Stimulated activated CD4-positive, alpha-beta T cell treated with anti-CD3 and anti-CD28 coated beads, Interleukin-15, amount 100 ng/mL, for 24 hours (primary cell): ENCODE measurements at places on chromosomes 12 and 14.

- DNase-seq = no peak
These were observed 4.5 kb downstream of the USP30 start for GRCh38 chr12:109056891-109057290.

GRCh38 chr12:122870867-122871664 is 24.9 kb downstream of the VPS37B start:
- no peak for DNase-seq

DNA sequence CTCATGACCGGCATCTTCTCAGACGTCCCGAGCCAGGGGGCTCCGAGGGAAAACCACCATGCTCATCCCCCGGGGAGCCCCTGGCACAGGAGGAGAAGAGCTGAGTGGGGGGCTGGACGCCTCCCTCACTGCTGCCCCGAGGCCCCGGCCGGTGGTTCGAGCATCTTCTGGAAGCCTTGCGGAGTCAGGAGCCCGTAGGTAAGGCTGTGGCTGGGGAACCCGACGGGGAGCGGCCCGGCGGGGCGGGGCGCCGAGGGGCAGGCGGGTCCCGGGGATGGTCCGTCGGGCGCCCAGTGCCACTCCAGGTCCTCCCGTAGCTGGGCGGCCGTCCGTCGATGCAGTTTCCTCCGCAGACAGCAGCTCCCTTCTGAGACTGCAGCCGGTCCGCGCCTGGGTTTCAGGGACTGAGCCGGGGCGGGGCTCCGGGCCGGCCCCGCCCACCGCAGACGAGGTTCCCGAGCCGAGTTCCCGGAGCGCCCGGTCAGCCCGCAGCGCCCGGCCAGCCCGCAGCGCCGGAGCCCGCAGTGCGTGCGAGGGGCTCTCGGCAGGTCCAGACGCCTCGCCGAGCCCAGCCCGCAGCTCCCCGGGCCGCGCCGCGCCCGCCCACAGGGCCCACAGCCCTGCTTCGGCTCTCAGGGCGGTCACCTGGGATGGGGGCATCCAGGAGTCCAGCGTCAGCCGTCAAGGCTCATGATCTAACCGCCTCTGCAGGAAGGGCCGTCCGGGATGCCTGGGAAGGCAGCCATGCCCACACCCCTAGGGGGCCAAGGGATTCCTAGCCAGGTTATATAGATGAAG is at the start of gene PGF:
Gene PGF (minus strand): TSS at position 369 of the 798 bp plus-strand sequence. CDS start 355 bp downstream, at position 14.
- DNase-seq = peak; percentile 55

GRCh38 chr14:33103489-33103888 is 164.8 kb downstream of the NPAS3 start:
- DNase-seq = no peak

DNA sequence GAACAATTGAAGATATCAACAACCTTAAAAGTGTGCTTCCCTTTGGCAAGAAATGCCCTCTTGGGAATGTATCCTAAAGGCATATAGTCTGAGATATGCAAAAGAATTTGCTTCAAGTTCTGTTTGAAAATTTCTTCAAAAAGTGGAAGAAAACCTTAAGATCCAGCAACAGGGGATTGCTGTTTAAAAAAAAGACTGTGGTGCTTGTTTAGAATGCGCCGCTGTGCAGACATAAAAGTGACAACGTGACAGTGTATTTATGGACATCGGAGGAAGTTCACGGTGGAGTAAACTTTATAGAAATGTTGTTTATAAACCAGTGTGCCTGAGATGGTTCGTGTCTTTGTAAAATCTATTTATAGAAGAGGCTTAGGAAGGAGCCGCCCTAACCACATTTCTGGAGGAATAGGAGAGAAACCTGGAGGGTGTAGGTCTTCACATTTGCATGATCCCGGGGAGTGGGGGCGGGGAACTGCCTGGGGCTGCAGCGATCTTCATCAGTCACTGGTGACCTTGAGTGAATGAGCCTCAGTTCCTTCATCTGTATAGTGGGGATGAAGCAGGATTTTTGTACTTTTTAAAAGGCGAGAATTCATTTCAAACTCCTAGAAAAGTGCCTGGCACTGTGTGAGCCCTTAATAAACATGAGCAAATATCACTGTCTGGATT is 27.5 kb downstream of the ADGRD1 start:
- DNase-seq = no peak

DNA sequence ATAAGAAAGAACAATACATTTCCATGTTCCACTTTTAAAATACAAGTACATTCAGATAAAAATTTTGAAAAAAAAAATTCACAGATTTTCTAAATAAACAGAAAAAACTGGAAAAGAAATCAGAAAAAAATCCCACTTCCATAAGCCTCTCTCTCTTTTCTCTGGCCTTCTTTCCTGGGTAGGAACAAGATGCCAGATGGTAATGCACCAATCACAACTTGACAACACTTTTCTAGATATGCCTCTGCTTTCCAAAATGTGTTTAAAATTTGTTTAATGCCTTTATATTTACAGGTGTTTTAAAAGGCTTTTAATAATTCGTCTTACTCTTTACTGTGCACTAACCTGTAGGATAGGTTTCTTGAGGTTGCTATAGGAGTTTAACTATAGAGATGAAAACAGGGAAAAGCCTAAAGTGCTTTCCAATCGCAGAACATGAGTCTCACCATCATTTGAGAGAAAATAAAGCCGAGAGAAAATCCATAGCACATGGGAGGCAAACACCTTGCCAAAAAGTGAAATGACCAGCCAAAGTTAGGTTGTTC is 74.2 kb downstream of the TMTC1 start:
- no peak for DNase-seq

DNA sequence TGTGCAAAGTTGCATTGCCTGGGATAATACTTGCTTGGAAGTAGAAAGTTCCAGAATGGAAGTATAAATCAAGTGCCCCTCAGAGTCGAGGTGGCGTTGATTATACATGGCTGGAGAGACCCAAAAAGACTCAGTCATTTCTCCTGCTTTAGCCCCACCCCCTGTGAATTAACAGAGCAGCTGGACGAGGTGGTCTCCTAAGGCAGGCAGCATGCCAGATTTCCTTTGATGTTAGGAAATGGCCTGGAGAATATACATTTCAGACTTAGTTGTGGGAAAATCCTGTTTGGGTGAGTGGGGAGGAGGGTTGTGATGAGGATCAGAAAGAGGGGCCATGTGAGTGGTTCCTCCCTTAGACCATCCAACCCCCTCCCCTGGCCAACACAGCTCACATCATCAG is 406.1 kb upstream of the TMPO start:
- no peak for DNase-seq

GRCh38 chr12:2646341-2646740 is 148.4 kb upstream of the FKBP4 start:
- no peak for DNase-seq

DNA sequence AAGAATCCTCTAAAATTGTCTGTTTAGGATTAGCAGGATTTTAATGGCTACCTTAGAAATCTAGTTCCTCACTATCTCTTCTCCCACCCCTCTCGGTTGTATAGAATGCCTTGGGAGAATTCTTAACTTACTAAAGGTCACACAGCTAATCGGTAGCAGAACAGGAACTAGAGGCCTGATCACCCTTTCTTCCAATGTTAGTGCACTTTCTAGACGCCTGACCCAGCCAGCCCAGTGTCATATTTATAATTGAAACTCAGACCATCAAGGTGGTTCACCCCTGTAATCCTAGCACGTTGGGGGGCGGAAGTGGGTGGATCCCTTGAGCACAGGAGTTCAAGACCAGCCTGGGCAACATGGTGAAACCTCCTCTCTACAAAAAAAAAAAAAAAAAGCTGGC is 1.7 kb downstream of the TIGAR start:
- DNase-seq = no peak

DNA sequence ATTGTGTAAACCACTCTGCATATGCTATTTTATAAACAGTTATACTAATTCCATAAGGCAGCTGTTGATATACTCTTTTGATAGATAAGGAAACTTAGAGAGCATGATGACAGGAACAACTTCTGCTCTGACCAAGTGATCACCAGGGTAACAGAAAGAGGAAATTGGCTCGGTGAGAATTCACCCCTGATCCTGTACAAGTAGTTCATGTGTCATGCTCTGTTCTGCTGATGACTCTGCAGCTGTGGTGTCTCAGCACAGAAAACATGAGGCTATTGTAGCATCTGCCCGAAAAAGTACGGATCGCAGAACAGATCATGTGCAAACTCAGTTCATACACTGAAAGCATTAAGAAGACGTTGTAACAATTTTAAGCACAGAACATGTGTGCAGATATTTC is 345.0 kb downstream of the LRIG3 start:
- no peak for DNase-seq
